GM20000 (cell line): ENCODE measurements at places on chromosomes 7 and 10.

DNA sequence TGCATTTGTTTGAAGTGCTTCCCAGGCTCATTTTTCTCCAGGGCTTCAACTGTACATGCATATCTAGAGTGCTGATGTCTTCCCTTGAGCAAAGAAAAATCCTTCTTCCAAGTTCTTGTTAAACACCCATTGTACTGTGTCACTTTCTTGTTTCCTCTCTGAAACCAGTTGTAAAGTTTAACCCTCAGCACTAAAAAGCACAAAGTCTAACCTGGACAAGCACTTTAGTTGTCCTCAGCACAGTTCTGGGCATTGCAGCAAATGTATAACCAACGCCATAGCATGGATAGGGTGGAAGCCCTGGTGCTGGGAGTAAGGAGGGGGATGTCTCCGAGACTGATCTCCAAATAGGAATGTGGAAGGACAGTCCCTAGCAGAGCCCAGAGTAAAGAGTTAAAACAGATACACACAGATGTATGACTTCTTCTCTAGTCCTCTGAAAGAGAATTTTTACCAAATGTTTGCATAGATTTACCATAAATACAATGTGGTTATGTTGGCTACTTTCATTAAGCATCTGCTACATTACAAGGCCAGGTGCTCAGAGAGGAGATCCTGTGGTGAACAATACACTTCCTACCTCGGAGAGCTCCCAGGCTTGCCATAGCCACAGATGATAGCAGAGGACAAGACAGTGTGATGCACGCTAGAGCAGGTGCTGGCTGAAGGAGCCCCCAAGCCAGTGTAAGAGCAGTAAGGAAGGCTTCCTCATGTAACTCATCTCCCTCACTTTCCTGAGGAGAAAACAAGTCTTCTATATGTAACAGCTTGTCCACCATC is 57.0 kb downstream of the DNAJC12 start:
- DNase-seq = peak; percentile 23

DNA sequence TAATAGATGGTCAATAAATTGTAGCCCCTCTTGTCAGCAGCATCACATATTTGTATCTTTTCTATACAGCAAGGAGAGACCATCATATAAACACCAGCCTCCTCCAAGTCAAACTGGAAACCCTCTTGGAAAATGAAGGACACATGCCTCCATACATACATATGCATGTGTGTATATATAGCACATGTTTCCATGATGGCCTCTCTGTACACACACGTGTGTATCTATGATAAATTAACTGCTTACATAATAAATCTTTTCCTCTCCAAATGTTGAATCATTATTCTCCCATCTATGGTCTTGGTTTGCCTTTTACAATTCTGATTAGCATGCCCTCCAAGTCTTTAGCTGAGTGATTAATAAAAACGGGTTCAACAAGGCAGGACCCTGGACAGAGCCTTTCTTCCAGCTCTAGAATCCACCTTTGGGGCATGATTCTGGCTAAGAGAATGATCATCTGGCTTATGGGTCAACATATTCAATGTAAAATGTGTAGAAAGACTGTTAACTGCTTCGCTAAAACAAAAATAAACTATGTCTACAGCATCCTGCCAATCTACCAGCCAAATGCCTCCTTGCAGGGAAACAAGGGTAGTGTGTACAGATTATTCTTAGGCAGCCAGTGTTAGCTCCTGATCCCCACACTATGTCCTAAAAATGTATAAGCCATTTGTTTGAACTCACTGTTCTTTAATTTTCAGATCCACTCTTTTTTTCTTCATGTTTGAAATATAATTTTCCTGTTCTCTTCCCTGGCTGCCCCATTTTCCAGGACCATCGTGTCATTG is 70.0 kb downstream of the CRTAC1 start:
- DNase-seq = no peak

DNA sequence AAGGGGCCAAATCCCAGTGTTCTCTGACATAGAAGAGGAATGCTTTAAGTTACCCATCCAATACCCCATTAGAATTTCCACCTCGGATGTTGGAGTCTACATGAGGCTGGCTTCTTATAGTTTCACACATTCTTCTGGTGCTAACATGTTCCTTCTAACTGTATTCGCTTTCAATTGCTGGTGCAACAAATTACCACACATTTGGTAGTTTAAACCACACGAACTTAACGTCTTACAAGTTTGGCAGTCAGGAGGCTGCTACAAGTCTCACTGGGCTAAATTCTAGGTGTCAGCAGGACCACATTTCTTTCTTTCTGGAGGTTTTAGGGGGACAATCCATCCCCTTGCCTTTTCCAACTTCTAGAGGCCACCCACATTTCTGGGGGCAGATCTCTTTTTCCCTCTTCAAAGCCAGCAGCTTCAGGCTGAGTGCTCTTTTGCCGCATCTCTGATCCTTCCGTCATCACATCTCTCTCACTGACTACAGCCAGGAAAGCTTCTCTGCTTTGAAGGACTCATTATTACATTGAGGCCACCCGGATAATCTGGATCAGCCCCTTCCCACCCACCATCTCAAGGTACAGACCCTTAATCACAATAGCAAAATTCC is 5.1 kb upstream of the MACC1 start:
- no peak for DNase-seq

DNA sequence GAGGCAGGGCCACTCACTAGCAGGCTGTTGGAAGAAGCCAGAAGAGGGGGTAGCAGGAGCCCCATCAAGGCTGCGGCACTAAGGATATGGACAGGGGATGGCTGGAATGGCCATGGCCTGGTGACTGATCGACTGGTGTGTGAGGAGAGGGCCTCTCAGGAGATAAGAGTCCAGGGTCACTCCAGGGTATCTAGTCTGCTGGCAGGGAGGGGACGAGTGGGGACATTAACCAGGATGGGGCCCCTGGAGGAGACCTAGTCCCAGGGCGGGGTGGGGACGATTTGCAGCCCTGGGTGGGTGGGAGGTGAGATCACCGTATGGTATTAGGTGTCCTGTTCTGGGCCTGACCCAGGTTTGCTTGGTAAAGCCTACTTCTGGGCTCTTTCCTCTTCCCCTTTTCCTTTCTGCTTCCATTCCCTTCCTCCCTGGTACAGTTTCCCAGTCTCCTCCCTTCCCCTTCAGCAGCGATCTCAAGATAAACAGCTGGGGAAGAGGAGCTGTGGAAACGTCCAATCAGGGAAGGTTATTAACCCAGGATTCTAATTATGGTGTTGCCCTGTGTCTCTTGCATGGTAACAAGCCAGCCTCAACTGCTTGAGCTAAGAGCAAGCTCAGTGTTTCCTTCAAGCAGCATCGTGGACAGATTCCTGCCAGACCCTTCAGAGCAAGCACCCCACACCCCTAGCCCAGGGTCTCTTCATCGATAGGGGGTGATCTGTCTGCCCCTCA is 233.2 kb downstream of the RPS24 start:
- no peak for DNase-seq

DNA sequence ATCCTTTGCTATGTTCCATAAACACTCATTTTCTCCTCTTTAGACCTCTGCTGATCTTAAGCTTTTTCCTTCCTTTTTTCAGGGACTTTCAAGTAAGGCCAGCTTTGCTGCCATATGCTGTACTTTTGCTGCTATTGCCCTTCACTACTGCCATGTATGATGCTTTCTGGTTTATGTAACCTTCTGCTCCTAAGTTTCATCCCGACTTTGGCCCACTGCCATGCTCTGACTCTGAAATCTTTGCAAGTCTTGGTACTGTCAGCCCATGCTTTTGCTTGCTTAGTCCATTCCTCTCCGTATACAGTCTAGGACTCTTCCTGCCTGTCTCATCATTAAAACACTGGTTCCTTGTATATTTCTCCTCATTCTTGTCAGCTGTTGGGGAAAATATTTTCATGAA is 152.4 kb downstream of the RNF133 start:
- no peak for DNase-seq

GRCh38 chr7:30986331-30986730 is 22.6 kb downstream of the GHRHR start:
- DNase-seq = no peak

- DNase-seq = no peak
Observed at GRCh38 chr7:47370461-47371042, 211.4 kb downstream of the TNS3 start.

DNA sequence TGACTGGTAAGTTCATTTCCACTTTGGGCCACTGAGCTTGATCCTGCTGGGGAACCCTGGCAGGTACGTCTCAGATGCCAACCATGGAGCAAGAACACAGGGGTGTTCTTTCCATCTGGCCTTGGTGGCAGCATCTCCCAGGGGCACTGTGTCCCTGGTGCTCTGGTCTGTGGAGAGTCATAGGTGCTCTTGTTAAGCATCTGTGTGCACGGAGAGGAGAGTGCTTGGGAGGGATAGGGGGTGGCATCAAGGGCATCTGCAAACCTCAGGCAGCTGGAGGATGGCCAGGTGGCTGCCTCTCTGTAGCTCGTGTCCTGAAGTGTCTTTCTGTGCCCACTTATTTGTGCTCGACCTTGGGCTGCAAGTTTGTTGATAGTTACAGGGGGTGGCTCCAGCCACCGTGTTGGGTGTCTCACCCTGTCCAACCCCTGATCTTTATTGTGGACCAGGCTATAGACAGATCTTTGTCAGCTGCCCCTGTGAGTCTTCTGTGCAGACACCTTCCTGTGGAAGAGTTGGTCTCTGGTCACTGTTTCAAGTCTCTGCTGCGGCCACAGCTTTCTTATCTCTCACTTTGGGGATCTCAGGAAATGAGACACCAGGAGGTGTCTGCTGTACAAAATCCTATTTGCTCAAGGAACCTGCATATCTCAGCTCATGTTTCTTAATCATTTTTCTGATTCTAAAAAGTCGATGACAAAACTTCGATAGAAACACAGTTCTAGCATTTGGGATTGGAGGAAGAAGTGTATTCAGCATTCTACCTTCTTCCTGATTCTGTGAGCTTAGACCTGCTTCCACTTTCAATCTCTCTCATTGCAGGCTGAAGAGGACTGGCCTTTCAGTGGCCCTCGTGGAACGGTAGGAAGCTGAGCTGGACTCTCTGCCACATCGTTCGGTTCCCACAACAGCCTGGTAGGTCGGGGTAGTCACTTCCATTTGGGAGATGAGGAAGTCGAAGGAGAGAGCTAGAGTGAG is 17.2 kb upstream of the GIMAP8 start:
- peak; percentile 59 for DNase-seq

DNA sequence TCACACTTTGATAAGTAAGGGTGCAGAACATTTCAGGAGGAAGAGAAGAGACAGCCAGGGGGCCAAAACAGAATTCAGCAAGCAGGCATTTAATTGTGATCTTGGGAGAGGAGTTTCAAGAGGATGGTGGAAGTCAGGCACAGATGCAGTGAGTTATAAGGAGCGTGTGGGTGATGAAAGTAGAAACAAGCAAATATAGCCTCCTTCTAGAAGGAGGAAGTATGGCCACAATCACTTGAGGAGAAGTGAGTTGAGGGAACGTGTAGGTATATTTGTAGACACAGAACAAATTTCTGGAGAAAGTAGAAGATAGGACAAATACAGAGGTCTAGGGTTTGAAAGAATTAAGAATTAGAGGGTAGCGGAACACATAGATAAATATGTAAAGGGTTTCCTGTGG is 165.8 kb downstream of the CACNB2 start:
- no peak for DNase-seq

- DNase-seq = no peak
Observed at GRCh38 chr10:8437896-8438295, 383.4 kb downstream of the GATA3 start.

DNA sequence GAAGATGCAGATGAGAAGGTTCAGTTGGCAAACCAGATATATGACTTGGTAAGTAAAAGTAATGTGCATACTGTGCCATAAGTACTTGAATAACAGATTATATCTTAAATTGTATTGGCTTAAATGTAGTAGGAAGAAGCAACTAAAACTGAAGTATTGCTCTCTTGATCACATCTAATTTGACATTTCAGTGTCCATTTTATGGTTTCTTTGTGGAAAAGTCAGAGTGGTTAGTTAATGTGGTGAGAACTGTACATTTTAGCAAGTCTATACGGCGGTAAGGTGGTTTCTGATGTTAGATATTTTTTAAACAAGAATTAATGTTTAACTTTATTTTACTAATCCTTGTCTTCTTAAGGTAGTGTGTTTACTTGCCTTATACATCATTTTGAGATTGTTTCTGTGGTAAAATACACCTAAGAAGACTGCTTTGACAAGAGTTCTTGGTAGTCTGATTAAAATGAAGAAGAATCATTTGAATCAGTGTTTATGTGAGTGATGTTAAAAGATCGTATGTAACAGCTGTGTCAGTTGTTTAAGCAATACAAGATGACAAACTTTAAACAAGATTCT is 5.1 kb downstream of the ING3 start:
- DNase-seq = no peak

DNA sequence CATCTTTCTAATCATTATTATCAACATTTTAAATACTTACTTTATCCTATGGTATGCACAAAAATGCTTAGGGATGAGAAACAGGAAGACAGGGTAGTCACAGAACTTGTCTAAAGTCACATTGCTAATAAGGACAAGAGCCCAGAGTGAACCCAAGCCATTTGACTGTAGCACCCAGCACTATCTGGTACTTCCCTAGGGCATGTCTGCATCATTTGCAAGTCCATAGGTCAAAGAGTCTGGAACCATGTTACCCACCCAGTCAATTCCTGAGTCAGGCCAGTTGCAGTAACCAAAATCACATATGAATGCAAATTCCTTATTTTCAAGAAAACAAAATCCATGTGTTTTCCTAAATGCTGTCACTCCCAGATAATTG is 19.1 kb downstream of the ASAH2 start:
- no peak for DNase-seq

- no peak for DNase-seq
Observed at GRCh38 chr10:125720002-125720382, 483 bp downstream of the EDRF1 start.

DNA sequence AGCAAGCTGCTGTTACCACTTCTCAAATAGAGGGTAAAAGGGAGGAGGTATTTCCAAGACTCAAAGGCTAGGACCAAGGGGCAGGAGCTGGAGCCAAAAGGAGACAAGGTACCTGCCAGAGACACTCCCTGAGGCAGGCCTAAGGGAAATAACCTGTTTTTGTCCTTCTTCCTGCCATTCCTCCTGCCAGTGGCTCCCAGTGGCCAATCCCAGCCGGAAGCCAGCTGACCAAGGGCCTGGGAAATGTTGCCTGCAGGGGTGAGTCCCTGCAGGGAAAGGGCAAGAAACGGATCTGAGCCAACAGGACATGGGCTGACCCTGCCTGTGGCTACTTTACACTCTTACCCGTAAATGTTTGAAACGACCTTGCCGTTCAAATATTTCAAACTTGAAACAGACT is 3.5 kb downstream of the CYTH3 start:
- DNase-seq = no peak
